ENCODE measurements at places on chromosomes 7 and 10. TPM values are rescaled to one million over a fixed set of nuclear protein-coding genes. Genes with fewer than 3 reads are reported as not detected.

GRCh38 chr10:88491314-88491713 is 91.8 kb downstream of the RNLS start:
- no peak for DNase-seq

DNA sequence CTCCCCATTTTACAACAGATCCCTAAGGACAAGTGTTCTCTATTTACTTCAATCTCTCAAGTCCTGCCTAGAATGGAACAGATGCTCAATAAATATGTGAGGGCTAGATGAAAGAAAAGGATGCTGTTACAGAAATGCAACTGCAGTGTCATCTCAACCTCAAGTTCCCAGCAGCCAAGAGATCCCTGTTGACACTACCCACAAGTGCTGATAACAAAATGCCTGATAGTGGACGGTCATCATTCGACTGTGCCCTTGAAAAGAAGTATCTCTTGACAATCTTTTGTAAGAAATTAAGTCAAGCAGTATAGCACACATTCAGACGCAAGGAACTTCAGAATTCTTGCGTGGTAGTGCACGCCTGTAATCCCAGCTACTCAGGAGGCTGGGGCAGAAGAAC is 133.2 kb downstream of the PARD3 start:
- no peak for DNase-seq

DNA sequence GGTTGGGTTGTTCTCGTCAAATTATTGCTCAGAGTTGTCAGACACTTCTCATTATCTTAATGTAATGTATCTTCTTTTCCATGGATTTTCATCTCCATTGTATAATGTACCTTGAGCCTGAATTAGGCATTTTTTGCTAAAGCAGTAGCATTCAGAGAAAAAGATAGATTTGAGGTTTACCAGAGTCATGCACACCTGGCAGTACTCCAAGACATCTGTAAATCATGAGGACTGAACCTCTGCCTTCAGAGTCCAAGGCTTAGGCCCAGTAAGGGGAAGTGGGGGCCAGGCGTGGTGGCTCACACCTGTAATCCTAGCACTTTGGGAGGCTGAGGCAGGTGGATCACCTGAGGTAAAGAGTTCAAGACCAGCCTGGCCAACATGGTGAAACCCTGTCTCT is 624.3 kb upstream of the MBL2 start:
- DNase-seq = no peak

GRCh38 chr7:924541-925231 is 29.8 kb downstream of the ADAP1 start:
- no peak for DNase-seq

Gene MRLN
- not detected for total RNA-seq

Gene INHBA
- 8.9 TPM for total RNA-seq

Gene YWHAG
- total RNA-seq = 74.7 TPM

DNA sequence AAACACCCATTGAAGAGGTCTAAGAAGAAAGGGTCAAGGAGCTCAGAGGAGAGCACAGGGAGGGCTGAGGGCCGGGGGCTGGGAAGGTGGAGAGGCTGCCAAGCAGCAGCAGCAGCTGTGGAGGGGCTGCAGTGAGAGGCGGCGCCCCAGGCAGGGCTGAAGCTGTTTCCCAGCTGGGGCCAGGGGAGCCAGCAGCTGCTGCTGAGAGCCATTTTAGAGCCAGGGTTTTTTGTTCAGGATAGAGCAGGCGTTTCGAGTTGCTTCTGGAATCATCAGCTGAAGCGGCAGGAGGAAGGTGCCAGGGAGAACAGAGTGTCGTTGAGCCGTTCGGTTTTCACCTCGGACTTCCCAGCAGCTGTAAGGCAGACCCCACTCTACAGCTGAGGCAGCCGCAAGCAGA is 62.7 kb downstream of the LANCL2 start:
- DNase-seq = no peak

Gene GPR15LG
- total RNA-seq = 1.0 TPM
